ENCODE measurements at places on chromosomes 11 and 22.

DNA sequence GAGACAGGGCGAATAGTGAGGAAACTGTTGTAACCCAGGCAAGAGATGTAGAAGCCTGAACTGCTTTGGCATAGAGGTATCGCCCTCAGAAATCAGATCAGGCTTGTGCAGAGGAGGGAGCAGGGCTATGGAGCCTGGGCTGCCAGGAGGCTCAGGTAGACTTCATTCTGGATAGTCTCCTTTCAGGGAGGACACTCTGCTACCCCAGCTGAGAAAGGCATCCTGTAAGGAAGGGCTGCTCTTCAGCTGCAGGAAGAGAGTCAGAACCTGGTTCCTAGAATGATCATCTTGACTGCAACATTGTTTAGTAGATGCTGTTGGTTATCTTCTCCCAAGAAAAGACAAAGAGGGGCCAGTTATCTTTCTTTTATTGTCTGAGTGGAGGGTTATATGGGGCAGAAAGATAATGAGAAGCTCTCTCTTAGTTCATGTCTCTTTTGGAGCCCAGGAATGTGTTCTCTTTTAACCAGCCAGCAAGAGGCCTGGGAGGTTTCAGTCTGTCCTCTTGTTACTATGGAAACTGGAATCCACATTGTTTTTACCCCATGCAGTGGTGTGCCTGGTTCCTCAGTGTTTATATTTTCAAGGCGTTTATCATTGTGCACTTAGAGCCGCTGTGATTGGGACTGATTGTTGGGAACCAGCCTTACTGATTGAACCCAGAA, 95.7 kb downstream of the STIM1 start:
- no peak for DNase-seq

GRCh38 chr11:24679821-24680351, 183.0 kb downstream of the LUZP2 start:
- no peak for DNase-seq

- DNase-seq = no peak
Measured at GRCh38 chr11:115985896-115986295, 481.7 kb upstream of the CADM1 start.

GRCh38 chr11:20369826-20370225, 6.3 kb downstream of the HTATIP2 start:
- no peak for DNase-seq

- DNase-seq = no peak
Measured at GRCh38 chr11:78767027-78767932, 192.6 kb upstream of the NARS2 start.

GRCh38 chr11:115892016-115892415, 387.8 kb upstream of the CADM1 start:
- no peak for DNase-seq

DNA sequence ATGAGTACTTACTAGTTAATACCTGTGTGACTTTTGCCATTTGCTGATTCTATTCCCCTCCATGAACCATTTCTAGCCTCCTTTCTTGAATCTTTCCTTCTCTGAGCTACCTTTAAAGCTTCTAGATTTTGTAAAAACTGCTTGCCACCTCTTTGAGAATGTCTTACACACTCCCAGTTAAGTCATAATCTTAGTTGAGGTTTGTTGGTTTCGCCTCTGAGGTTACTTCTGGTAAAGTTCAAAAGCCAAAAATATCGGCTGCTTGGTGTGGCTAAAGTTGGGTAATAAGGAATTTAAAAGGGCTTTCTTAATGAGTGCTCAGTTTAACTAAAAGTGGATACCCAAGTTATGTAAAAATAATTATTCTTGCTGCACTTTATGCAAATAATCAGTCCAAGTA, 10.4 kb upstream of the GLYAT start:
- peak; percentile 2 for DNase-seq

DNA sequence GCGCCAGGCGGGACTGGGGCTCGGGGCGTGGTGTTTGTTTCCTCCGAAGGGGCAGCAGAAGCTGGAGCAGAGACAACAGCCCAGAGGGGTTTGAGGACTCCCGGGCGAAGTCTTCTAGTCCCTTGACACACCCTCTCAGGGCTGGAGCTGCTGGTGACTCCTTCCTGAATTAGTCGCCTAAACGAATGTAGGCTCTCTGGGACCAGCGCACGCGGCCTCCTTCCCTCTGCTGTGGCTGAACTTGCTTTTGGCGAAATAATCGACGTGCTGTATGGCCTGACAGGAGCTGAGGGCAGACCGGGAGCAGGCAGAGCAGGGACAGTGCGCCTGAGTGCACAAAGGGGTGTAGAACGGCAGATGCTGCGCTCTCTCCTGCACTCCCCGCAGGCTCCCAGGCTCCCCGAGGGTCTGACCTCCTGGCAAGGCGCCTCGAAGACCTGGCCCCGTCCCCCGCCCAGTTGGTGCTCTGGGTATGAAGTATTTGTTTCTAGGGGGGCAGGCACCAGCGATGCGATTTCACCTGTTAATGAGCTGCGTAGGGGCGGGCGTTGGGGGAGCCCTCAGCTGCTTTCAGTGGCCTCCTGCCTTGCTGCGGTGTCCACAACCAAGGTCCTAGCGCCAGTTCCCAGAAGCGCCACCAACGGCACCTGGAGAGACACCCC, 5.3 kb downstream of the SLC17A6 start:
- no peak for DNase-seq

GRCh38 chr22:44129619-44129976, 51.1 kb upstream of the PARVG start:
- DNase-seq = no peak

DNA sequence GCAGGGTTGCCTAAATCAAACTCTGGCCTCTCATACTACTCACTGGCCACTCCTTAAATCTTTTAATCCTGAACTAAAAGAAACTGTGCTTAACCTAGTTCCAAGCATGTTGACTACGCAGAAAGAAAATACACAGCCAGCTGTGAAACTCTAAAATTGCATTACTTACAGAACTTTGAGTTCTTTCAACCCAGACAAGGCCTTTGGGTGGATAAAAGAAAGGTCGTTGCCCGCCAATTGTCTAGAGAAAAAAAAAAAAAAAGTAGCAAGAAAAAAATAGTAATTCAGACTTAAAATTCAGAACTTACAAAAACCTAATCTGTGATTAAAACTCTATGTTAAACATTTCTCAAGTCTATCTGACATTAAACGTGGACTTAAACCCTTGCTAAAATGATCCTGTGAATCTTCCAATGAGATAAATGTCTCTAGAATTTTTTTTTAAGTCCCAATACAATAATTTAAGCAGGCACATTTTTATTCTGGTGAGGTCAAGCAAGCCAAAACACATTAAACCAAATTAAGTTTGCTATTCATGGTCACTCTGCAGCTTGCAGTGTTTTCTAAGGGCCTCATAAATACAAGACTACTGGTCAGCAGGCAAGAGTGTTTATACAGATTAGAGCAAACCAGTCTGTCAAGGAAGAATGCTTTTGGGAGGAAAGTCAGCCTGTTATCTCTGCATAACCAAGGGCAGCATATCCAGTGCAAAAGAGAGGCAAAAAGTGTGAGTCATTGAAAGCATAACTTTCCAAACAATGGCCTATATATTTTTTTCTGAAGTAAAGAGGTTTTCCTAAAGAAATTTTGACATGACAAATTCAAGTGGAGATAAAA, 29.5 kb upstream of the CCDC34 start:
- no peak for DNase-seq

DNA sequence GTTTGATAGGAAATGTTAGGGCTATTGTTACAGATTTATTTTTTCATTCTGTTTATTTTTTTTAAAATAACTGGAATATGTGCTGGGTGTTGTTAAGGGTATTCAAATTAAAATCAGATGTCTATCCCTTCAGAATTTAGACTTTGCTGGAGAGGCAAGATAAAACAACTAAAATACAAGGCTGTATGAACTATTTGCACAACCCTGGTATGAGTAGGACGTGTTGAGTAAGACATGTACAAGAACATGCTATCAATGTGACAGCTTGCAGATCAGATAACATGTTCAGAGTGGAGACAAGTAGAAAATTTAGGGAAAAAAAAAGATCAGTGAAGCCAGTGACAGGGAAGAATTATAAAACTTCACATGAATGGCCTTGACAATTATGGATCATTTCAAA, 853.5 kb downstream of the METTL15 start:
- DNase-seq = no peak

GRCh38 chr11:36354221-36355003, 58.3 kb downstream of the PRR5L start:
- DNase-seq = peak; percentile 56

DNA sequence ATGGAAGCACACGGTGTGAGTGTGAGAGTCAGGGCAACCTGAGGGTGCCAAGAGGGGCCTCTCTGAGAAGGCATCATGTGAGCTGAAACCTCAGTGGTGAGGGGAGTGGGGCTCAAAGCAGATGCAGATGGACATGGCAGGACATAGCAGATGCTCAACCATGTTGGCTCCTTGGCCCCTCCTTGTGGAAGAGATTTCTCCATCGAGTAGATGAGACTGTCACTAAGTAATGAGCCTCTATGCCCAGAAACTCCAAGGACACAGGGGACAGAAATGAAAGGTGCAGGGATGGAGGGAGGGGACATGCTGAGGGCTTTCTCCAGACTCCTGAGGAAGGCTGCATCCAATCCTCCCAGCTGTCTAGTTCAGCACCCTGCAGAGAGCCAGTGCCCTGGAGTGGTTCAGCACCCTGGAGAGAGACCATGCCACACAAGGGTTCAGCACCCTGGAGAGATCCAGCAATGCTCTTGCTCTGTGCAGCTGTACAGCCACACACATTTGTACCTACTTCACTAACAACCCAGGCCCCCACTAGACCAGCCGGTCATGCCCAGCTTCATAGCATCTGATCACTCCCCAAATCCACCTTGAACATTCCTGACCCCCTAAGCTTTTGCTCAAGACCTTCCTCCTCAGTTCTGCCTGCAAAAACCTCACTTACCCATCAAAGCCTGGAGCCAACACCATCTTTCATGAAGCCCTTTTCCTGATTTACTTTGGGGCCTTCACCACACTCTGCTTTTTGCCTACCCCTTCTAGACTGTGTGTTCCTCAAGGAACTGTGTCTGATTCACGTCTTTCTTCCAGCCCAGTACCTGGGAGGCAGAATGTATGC, 252.0 kb downstream of the CTTN start:
- DNase-seq = peak; percentile 81

DNA sequence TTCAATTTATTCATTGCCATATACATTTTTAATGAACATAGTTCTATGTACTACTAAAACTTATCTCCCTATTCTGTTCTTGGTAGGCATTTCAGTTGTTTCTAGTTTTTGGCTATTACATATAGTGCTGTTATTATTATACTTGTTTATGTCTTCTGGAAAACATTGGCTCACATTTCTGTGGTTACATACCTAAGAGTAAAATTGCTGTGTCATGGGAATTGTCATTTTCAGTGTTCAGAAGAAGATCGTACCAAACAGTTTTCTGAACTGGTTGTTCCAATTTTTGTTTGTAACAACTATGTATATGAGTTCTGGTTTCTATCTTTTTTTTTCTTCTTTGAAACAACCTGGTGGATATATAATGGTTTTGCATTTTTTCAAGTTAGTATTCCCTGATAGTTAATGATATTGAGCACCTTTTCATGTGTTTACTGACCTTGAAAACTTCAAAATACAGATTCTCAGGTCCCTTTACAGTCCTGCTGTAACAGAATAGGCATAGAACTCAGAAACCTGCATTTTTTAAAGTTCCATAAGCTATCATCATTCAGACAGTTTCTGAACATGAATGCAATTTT, 230.7 kb downstream of the JRKL start:
- DNase-seq = no peak

DNA sequence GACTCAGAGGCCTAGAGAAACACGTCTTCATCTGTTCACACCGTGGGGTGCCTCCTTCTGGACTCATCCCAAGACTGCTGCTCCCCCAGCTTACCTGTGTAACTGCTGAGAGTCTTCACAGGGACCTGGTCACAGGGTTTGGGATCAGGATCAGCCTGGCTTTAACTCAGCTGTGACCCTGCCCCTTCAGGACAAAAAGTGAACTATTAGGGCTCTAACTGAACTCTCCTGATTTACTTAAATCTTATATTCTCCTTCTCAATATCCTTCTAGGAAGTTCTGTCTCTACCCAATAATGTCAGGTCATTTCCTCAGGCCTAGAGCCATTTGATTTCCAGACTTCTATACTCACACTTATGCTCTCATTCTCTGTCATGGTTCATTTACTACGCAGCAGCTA, 108.4 kb downstream of the ZNF280B start:
- no peak for DNase-seq

- no peak for DNase-seq
Measured at GRCh38 chr22:30441088-30441487, 15.5 kb downstream of the MTFP1 start.

DNA sequence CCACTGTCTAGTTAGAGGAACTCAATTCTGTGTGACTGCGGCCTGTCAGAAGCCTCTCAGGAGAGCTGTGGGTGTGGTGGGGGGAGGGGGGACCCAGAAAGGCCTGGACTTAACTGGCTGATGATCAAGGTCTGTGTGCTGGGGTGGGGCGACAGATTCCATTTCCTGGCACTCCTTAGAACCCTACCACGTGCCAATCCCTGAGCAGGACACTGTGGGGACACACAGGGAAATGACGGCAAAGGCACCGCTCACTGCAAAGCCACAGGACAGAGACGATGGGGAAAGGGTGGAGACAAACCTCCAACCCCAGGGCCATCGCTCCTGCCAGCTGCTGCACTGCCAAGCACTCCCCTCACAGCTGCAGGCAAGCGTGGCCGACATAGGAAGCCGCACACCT, 58.4 kb upstream of the BID start:
- DNase-seq = no peak

DNA sequence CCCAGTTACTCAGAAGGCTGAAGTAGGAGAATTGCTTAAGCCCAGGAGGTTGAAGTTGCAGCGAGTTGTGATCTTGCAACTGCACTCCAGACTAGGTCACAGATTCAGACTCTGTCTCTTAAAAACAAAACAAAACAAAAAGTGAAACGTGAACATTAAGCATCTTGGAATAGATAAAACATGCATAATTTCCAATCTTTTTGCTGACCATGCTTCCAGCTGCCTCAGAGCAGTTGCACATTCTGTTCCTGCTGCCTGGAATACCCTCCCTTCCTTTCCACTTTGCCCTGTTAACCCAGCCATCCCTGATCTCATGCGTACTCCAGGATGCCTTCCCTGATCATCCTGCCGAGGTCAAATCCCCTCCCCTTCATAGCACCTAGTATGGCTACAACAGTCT, 718 bp upstream of the CCDC88B start:
- no peak for DNase-seq

DNA sequence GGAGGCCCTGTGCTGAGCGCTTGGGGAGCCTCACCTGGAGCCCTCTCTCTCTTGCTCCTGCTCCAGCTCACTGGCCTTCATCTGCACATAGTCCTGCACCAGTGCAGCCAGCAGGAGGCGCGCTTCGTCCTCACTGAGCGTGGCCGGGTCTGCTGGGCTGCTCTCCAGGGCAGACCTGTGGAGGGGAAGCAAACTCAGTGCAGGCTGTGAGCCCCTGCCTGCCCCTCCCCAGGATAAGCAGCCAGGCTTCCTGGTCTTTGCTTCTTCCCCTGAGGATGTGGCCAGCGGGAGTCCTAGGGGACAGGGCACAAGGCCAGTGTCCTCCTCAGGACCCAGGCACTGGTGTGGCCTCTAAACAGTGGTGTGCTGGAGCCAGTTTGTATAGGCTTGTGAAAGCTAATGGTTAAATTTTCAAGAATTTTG, 2.2 kb downstream of the CALCA start:
- DNase-seq = no peak
